ENCODE measurements at places on chromosomes 3 and 15. TPM values are rescaled to one million over a fixed set of nuclear protein-coding genes. Genes with fewer than 3 reads are reported as not detected.

CLSTN2 gene
- 0.15 TPM for total RNA-seq

DNAH12 gene
- total RNA-seq = under 0.01 TPM

CHRNB4 gene
- total RNA-seq = 0.62 TPM

SLCO2A1 gene
- total RNA-seq = not detected

CD96 gene
- 0.36 TPM for total RNA-seq

SYNPR gene
- total RNA-seq = not detected

TRAT1 gene
- total RNA-seq = not detected

CNTN6 gene
- total RNA-seq = not detected

PP2D1 gene
- total RNA-seq = not detected

GOLGA8J gene
- under 0.01 TPM for total RNA-seq

GRAMD1C gene
- total RNA-seq = 4.2 TPM

RAB6B gene
- total RNA-seq = 2.5 TPM

P2RY14 gene
- not detected for total RNA-seq

HERC2 gene
- 90.2 TPM for total RNA-seq

ISLR2 gene
- total RNA-seq = not detected

EPHA3 gene
- total RNA-seq = under 0.01 TPM

PPM1M gene
- 5.5 TPM for total RNA-seq

ALDH1L1 gene
- 0.36 TPM for total RNA-seq

FMN1 gene
- 401 TPM for total RNA-seq

USP50 gene
- total RNA-seq = not detected

ZNF385D gene
- not detected for total RNA-seq

LHFPL4 gene
- not detected for total RNA-seq

TEX9 gene
- 3.1 TPM for total RNA-seq

EID1 gene
- total RNA-seq = 304 TPM

GOLGA6B gene
- total RNA-seq = under 0.01 TPM

ENTPD3 gene
- total RNA-seq = under 0.01 TPM

COL6A5 gene
- under 0.01 TPM for total RNA-seq

SH2D7 gene
- total RNA-seq = not detected

CCDC191 gene
- total RNA-seq = 2.9 TPM

GP9 gene
- total RNA-seq = not detected

SI gene
- total RNA-seq = not detected

CALML4 gene
- 1.0 TPM for total RNA-seq

CLDN1 gene
- 2.8 TPM for total RNA-seq

FRMD5 gene
- total RNA-seq = 14.7 TPM

MYD88 gene
- 21.1 TPM for total RNA-seq

USP13 gene
- total RNA-seq = 19.0 TPM

ARL13B gene
- 12.3 TPM for total RNA-seq

CPNE4 gene
- under 0.01 TPM for total RNA-seq

IQCF5 gene
- total RNA-seq = not detected

ESYT3 gene
- 1.2 TPM for total RNA-seq

TLR9 gene
- total RNA-seq = not detected

Measured in melanocyte of skin (primary cell).